Retina (tissue), 1 donor: ENCODE measurements at places on chromosomes 5 and 9.

GRCh38 chr5:167512111-167512510 is 779.3 kb upstream of the WWC1 start:
- DNase-seq, result no peak

GRCh38 chr5:147464211-147464610 is 45.7 kb downstream of the DPYSL3 start:
- DNase-seq, result no peak

- DNase-seq, result no peak
Measured at GRCh38 chr9:4866239-4866969, 73.7 kb downstream of the RCL1 start.

- DNase-seq, result no peak
Measured at GRCh38 chr9:14087576-14087975, 226.4 kb downstream of the NFIB start.

DNA sequence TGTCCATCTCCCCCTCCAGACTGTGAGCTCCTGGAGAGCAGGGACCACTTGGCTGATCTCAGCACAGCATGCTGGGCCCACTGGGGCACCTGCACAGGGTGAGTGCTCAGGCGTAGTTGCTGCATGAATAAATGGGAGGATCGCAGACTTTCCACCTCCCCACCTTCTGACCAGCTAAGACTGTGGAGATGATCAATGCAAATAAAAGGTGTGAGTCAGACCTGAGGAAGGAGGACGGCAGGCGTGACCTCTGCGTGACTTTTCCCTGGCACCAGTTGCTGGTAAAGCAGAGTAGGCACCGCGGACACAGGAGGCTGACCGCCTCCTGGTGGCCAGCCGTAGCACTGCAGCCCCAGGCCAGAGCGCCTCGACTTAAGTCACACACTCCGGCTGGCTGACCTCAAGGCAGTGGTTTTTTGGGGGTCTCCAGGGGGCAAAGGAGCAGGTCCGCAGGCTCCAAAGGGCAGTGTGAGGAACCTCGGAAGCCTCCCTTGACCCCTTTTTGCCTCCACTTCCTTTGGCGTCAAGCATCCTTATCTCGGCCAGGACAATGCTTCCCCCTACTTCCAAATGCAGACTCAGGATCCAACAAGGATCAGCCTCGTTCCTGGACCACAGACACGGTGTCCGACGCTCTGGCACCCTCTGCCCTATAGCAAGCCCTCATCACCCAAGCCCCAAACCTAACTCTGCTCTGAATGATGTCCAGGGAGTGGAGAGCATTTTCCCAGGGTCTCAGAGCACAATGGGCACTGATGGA is 12.7 kb upstream of the TDRD7 start:
- peak; percentile 72 for DNase-seq

DNA sequence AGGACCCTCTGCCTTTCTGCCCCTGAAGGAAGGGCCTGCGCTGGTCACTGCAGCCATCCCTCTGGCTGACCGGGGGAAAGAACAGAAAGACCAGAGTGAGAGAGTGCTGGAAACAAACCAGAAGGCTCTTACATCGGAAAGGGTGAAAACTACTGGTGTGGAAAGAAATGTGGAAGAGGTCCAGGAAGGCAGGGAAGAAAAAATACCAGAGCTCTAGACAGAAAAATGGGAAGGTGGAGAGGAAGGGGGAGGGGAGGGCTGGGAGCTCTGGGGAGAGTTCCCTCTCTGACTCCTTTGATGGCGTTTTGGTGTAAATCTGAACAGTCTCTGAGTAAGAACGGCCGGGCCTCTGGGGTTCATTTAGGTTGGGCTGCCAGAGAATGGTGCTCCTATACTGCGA is 47.7 kb downstream of the COL23A1 start:
- no peak for DNase-seq

- peak; percentile 85 for DNase-seq
Measured at GRCh38 chr5:172958331-172959046, 735 bp upstream of the RPL26L1 start.

DNA sequence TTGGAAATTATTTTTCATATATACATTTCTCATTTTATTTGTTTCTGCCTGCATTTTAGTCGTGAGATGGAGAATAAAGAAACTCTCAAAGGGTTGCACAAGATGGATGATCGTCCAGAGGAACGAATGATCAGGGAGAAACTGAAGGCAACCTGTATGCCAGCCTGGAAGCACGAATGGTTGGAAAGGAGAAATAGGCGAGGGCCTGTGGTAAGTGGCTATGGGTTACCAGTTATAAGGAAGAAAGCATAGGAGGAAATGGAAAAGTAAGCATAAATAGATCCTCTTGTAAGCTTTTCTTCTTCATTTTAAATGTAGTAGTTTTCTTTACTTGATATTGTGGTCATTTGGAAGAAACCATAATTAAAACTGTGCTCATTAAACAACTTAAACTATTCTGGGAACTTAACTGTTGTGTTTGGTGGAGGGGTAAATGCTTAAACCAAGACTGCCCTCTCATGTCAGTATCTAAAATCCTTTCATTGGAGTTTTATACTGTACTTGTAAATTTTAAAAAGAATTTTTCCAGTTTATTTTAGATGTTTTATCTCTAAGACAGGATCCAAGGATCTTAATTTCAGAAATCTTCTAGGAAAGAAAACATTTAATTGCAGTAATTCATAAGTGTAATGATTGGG is 41.3 kb downstream of the MAP3K1 start:
- DNase-seq, result no peak

- DNase-seq, result peak; percentile 57
Measured at GRCh38 chr5:169458221-169458620, 125.4 kb upstream of the SPDL1 start.

- peak; percentile 97 for DNase-seq
Measured at GRCh38 chr5:69189162-69190086, at the start of gene CENPH. Gene CENPH, plus strand, starts transcription at chr5:69189583. Its CDS starts 52 bp downstream, at chr5:69189635.

- DNase-seq, result no peak
Measured at GRCh38 chr5:158899211-158899610, 200.5 kb downstream of the EBF1 start.

- DNase-seq, result peak; percentile 34
Measured at GRCh38 chr9:109974143-109974917, 194.3 kb downstream of the PALM2AKAP2 start.

DNA sequence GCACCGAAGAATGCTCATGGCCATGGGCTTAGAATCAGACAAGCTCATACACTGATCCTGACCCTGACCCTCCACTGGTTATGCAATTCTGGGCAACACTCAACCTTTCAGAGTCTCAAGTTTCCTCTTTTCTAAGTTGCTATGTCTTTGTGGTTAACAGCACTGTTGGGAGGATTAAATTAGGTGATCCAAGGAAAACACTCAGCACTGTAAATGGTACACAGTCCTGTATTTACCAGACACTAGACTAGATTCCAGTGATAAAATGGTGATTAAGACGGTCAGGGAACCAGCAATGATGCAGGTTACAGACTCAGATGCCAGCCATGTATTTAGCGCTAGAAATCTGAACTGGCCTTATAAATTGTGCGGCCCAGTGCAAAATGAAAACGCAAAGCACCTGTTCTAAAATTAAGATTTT is 8.1 kb downstream of the ARL15 start:
- no peak for DNase-seq

DNA sequence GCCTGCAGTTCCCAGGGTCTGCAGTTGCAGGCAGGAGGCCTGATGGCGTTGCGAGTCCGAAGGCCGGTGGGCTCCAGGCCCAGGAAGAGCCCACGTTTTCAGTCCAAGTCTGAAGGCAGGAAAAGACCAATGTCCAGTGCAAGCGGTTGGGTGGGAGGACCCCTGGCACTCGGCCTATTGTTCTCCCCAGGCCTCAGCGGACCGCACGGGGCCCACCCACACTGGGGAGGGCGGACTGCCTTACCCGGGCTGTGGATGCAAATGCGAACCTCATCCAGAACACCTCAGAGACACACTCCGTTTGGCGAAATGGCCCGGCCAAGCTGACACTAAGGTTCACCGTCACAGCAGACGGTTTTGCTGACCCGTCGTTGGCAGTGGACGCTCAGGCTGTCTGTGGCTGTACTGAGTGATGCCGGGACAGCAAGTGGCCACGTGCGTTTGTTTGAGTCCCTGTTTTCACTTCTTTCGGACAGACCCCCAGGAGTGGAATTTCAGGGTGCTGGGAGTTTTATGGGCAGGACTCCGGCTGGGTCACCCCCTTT is 10.2 kb upstream of the SEC16A start:
- DNase-seq, result no peak

DNA sequence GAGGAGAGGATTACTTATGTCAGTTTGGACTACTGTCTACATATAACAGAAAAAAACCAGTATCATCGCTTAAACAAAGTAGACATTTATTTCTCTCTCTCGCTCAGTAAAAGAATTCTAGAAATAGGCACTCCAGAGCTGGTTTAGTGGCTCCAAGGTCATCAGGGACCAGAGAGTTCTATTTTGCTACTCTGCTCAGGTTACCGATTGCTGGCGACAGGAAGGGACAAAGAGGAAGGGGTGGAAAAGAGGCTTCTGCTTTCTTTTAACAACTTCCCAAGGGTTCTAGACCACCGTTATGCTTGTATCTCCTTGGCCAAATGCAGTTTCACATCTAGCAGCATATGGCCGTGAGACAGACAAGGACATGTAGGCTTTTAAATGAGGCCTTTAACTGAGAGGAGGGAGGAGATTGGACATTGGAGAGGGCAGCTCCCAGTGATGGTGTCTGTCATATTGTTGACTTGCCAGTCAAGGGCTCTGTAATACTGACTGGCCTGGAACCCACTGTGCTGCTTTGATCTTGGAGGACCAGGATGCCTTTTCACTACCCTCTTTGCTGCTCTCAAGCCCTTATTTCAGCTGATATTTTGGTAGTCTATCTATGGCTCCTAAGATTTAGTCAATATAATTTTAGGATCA is 15.6 kb upstream of the DCP2 start:
- DNase-seq, result no peak

- no peak for DNase-seq
Measured at GRCh38 chr5:149603210-149603609, 21.9 kb downstream of the ARHGEF37 start.

- no peak for DNase-seq
Measured at GRCh38 chr9:122138560-122139268, 20.9 kb downstream of the NDUFA8 start.

DNA sequence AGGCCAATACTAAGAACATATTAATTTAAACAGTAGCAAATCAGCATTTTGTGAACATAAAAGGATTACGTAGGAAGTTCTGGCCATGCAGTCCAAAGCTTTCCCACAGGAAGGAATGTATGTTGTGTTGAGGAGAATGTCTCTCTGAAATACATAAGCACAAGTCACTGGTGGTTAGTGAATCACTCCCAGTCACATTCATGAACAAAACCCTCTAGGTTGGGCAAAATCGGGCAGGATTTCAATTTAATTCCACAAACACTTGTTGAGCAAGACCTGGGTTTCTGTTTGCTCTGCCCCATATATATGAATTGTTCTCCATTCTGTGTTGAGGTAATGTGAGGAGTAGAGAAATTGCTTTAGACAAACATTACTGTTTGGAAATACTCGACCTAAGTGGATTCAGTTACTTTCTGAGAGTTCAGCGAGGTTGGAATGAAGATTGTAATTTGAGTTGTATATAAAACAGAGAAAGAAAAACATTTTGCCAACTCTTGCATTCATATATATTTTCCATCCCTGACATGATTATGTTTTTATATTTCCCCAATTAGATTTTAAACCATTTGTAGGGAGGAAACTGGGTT is 127.6 kb upstream of the RPS23 start:
- DNase-seq, result no peak

DNA sequence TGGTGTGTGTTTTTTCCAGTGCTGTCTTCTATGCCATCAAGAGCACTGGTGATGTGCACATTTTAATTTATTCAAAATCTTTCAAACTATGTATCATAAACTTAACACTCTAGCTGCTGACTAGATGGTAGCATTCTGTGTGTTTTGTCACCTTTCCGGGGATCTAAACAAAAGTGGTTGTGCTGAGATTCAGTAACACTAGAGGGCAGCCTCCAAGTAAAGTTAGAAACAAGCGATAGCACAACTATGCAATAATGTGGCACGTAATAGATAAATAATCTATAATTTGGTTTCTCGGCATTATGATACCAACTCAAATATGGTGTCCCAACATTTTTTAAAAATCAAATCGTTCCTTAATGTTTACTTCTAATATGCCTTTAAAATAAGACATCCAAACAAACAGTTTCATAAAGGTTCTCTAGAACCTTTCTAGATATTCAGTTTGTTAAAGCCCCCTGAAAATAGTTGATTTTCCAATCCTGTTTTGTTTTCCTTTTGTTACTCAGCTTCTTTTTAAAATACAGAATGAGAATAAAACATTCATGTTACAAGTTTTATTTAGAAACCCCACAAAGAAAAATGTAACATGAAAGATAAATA is 16.9 kb downstream of the SEMA6A start:
- DNase-seq, result no peak
